T1000 (cell line): ENCODE measurements at places on chromosomes 12 and 14.

DNA sequence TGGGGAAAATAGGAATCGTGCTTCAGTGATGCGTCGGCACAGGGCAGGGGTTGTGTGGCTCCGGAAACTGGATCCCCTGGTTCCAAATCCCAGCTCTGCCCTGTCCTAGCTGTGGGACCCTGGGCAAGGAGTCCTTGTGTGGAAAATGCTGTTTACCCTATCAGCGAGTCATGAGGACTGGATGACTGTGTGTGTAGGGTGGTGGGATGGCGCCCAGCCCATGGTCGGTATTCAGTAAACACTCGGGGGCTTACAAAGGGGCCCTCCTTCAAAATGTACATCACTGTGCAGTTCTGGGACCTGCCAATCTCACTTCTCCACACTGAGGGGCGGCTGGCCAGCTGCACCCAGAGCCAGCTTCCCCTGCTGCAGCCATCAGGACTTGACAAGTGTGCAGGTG is 24.4 kb downstream of the BRI3BP start:
- DNase-seq, result no peak

DNA sequence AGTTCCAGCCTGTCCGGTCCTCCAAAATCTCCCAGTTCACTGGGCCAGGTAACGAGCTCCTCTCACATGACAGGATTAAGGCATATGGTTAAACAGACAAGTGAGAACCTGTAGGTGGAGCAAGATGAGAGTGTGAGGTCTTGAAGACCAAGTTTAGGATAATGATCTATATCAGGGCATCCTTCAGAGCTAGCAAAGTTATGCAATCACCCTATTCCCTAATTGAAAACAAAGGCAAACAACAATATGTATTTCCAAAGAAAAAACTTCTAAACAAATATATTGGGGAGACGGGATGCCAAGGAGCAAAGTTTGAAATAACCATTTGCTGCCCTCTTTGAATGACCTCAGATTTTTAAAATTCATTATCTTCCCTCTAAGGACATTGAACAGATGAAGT is 571.2 kb downstream of the BCL11B start:
- no peak for DNase-seq

- no peak for DNase-seq
These were observed 566.5 kb upstream of the ATP2B1 start for GRCh38 chr12:90275088-90275487.

GRCh38 chr14:58639842-58640484 is 2.2 kb downstream of the DACT1 start:
- DNase-seq, result peak; percentile 27

- no peak for DNase-seq
These were observed 126.7 kb upstream of the RFLNA start for GRCh38 chr12:124168016-124168786.

DNA sequence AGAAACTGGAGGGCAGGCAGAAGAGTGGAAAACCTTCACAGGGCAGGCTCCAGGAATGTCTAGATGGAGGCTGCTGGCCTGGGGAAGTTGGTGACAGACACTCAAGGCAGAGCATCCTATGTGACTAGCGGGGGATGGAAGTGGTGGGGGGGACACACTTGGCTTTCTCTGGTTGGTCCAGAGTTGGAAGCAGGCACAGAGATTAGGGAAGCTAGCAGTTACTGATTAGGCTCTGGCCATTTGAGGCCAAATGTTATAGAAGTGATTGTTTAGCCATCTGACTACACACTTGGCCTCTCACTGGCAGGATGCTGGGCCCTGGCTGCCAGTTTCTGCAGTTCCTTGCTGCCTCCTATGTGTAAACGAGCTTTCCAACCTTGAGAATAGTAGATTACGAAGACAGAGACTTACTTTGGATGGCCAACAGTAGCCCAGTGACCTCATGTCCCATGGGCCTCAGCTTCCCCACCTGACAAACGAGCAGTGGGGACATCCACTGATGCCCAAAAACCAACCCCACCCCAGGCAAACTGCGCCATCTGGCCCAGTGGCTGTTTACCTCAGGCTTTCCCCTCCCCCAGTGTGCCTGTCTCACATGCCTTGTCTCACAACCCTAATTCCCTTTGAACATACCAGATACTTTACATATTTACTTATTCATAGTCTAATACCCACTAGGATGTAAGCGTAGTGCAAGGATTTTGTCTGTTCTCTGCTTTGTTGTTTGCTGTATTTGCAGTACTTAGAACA is 102.7 kb downstream of the PAPLN start:
- no peak for DNase-seq

DNA sequence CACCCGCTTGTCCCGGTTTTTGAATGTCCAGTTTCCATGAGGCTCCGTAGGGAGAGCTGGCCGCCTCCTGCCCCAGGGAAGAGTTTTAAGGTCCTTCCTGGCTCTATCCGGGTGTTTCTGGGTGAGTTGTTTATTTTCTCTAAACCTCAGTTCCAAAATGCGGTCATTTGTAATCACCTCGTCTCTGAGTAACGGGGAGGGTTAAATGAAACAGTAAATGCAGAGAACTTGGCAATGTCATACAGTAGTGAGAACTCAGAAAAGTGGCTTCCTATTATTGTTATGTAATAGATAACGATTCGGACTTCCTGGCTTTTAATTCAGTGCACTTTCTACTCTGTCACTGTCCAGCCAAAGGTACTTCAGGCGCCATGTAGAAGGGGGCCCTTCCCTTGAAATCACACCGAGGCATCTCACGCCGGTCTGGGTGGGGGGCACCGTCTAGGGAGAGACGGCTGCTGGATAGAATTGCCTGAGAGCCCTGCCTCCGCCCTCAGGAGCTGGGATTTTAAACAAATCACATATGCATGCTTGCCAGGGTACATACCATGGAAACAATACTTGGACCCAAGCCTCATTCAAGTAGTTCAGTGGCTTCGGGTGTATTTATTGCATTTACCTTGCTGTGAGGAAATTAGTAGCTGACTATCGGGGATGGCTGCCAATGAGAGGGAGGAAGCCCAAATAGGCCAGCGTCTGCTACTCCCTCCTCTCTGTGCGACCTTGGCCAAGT is 26.4 kb downstream of the NOS1 start:
- DNase-seq, result no peak
